ENCODE measurements at places on chromosomes 5 and 9.

DNA sequence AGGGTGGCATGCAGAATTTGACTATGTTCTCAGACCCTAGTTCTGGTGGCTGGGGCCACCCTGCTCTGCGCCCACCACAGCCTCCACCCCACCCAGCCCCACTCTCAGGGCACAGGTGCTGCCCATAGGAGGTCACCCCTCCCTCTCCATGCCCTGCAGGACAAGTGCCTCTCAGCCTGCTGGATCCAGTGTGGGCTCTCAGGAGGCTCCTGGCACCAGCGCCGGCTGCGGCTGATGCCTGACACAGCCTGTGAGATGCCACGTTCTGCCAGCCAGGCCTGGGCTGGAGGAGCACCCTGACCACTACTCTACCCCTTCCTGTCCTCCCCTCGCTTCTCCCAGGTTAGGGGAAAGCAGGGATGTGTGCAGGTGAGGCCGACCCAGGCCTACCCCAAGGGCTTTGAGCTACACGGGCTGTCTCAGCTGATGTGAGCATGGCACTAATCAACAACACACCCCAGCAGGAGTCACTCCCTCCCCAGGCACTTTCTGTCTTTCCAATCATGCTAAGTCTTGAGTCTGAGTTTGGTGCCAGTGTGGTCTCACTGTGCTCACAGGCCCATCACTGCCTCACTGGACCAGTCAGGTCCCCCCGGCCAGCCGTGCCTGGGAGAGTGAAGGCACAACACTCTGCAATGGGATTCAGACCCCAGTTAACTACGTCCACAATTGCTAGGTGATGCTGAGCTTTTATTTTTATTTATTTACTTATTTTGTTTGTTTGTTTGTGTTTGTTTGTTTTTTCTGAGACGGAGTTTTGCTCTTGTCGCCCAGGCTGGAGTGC lies 12.1 kb upstream of the BARX1 start:
- DNase-seq = no peak

DNA sequence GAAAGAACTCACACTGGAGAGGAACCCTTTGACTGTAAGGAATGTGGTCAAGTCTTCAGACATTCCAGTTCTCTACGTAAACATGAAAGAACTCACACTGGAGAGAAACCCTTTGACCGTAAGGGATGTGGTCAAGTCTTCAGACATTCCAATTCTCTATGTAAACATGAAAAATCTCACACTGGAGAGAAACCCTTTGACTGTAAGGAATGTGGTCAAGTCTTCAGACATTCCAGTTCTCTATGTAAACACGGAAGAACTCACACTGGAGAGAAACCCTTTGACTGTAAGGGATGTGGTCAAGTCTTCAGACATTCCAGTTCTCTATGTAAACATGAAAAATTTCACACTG lies 32.6 kb downstream of the MAPK9 start:
- no peak for DNase-seq

- no peak for DNase-seq
Observed at GRCh38 chr5:114363837-114364236, 2.0 kb downstream of the KCNN2 start.

DNA sequence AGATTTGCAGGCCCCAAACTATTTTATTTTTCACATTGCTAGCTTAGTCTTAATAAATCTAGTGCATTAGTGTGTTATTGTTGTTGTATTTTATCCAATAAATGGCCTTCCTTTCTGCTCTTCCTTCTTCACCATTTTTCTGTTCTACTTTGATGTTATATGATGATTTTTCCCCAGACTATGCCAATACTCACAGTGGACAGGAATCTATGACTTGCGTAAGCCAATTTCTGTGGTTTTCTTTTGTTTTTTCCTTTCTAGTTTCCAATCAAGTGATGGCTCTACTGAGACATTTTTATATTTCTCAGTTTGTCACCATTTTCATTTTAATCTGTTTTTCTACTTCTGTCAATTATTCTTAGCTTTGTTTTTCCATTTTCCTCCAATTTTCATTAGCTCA lies 106.8 kb upstream of the FBXL7 start:
- DNase-seq = no peak

DNA sequence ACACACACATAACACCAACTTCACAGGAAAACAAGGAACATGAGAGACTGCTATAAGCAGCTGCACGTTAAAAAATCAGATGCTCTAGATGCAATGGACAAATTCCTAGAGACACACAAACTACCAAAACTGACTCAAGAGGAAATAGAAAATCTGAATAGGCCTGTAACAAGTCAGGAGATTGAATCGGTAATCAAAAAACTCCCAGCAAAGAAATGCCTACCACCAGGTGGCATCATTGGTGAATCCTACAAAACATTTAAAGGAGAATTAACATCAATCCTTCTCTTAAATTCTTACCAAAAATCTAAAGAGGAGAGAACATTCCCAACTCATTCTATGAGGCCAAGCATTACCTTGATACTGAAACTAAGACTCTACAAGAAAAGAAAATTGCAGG lies 54.9 kb downstream of the NDST1 start:
- DNase-seq = no peak

DNA sequence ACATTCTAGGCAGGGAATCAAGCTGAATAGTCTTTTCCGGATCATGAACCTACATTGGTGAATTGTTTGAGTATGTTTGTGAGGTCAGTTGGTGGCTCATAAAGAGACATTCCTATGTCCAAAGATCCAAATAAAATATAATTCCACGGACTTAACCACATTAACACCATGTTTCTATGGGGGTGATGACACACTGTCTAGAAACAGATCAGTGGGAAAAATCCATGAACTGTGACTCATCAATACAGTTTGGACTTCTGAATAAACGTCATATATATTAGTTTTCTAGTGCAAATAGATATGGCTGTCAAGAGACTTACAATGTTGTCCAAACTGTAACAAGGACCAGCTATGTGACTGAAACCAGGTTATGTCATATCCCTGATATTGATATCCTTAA lies 509.9 kb upstream of the TYRP1 start:
- no peak for DNase-seq

DNA sequence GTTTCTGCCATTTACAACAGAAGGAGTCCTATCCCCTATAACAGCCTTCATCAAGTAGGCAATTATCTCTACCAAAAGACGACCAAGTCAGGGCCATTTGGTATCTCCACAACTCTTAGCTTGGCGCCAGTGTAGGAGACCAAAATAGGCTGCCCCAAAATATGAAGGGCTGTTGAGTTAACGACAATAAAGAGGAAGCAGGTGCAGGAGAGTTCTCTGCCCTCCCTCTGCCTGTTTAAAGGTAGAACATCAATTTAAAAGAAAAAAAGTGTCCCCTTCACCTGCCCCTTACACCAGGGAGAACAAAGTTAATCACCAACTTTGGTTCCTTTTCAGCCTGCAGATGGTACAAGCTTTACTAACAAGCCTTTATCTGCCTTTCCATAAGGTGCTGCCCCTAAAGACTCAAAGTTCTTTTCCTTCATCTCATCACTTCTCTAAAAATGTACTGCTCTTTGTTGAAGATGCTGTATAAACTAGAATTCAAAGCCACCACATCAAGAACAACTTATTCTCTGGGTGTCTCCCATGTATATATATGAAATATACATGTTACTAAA lies 33.3 kb downstream of the PPP1R2B start:
- DNase-seq = no peak

- no peak for DNase-seq
Observed at GRCh38 chr5:177300236-177300880, 3.2 kb downstream of the RAB24 start.
